GM12865 (cell line): ENCODE measurements at places on chromosomes 12 and 14.
A peak's percentile ranks its signal among the peaks of the same experiment; 100 is the strongest.

DNA sequence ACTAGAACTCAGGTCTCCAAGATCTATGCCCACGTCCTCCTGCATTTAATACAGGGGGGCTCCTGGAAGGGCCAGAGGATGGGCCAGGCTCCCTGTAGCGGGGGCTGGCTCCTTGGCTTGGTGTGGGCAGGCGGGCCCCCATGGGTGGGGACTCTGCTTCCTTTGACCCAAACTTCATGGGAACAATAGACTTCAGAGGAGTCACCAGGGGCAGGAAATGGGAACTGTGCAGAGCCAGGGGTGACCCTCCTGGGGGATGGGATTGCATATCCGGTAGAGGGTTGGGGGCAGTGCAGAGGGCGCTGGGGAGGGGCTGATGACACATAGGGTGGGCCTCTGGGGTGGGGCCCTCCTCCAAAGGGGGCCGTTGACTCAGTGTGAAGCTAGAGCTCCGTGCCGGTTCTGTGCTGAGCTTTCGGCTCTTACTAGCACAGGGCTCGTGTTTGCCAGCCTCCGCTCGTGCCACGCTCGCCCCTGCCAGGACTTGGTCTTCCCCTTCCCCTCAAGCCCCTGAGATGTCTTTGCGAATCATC lies 4.6 kb downstream of the TEAD4 start:
- DNase-seq: no peak

GRCh38 chr12:113826805-113827538 lies 139.2 kb downstream of the RBM19 start:
- no peak for DNase-seq

DNA sequence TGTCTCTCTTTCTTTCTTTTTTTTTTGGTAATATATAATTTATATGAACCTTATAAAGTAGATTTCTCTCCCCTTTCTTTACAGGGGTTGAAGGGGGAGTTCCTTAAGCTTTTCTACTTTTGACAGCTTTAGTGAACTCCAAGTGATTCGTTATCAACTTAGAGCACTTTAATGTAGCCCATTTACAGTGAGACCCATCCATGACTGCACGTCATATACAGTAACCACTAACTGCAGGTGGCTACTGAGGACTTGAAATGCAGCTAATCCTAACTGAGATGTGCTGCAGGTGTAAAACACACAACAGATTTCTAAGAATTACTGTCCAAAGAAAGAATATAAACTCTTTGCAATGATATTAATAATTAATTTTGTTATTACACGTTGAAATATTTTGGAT lies 582 bp downstream of the LRRIQ1 start:
- DNase-seq: no peak

DNA sequence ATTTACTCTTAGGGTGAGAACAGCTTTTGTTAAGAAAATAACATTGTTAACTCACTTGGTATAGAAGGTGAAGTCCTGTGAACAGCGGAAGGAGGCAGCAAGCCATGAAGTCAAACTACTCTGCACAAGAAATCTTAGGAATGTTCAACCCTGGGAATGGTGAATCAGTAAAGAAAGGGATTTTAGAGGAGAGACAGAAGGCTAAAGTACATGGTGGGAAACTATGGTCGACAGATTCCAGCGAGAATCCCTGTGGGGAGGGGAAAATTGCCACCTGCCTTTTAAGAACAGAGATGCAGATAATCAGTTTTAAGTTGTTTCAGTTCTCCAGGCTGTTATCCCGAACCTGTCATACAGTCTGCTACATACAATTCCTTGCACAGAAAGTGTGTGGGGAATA lies 63.2 kb upstream of the PTPRR start:
- DNase-seq: no peak

DNA sequence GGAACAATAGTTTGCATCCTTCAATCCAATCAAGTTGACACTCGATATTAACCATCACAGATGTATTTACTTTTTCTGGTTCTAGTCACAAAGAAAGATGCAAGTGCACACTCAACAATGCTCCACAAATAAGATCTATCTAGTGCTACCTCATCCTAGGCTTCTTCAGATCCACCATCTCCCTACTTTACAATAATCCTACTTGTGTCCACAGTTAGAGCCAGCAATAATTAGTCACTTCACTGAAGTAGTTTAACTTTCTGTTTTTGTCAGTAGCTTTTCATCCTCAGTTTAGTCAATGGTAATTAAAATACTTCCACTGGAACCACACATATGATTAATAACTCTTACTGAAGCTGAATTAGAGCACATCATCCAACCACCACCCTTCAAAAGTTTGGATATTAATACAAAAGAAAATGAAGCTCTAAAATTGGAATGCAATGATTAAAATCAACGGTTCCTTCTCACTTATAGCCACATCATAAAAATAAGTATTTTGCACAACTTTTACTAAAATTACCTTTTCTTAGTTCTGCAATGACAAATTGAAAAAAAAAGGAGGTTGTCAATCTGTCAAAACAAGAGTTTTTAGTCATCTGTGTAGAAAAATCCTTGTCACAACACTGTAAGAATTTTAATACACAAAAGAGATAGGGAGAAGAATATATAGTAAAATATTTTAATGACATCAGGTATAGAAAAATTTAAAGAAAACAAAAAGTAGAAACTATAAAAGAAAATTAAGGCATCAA lies 28.2 kb upstream of the SNRPF start:
- DNase-seq: no peak

DNA sequence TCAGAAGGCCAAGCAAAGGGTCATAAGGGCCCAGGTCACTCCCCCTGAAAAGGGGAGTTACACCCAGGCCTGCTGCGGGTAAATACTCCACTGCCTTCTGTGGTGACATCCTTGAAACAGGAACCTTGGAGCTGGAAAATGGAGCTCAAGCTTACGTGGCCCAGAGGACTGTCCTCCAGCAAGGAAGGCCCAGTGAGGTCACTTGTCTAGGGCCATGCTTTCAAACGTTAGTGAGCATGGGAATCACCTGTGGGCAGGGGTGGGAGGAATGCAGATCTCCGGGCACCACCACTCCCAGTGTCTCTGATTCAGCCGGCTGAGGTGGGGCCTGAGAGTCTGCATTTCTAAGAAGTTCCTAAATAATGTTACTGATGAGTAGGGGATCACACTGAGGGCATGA lies 140.5 kb upstream of the CCND2 start:
- DNase-seq: no peak

DNA sequence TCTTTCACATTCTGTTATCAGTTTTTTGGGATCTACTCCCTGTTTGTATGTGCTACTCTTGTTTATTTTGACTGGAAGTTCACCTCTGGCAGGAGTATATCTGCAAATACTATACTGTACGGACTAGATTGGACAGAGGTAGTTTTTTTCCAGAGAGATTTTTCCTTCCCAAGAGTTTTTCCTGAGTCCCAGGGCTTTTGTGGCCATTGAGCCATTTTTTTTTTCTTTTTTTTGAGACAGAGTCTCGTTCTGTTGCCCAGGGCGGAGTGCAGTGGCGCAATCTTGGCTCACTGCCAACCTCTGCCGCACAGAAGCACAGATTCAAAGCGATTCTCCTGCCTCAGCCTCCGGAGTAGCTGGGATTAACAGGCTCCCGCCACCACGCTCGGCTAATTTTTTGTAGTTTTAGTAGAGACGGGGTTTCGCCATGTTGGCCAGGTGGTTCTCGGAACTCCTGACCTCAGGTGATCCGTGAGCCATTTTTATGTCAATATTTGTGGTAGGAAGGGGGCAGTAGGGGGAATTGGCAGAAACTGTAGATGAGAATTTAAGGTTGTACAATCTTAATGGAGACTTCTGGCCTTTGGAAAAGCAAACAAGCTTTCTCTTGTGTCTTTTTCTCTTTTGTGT lies 19.4 kb downstream of the KTN1 start:
- DNase-seq: no peak

- DNase-seq: no peak
Measured at GRCh38 chr14:51118993-51119392, 24.1 kb upstream of the TRIM9 start.

DNA sequence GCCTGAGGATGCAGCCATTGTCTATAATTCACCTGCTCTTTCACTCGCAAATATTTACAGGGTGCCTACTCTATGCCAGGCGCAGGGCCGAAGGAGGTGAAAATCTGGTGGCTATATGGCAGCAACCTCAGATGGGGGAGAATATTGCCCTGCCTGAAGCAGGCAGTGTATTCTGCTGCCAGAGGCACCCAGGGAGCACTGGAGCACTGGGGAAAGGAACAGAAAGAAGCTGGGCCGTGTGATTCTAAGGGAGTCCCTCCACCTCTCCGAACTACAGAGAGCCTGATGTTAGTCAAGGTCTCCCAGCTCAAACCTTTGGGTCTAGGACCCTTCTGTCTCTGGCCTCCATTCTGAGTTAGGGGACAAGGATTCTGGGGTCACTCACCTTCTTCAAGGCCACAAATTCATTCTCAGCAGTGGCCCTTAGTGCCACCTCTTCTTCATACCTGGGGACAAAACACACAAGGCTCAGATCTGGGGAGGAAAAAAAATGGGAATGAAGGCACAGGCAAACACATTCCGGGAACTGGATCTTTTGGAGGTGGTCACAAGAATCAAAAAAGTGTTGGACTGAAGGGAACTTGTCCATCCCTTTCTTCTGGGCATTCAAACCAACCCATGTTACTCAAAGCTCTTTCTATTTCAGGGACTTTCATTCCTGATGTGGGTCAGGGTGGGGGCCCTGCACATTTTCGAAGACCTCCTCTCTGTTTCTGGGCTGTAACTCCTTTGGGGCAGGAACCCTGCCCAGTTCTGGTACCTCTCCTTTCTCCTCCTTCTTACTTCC lies 19.3 kb upstream of the KRT86 start:
- no peak for DNase-seq

DNA sequence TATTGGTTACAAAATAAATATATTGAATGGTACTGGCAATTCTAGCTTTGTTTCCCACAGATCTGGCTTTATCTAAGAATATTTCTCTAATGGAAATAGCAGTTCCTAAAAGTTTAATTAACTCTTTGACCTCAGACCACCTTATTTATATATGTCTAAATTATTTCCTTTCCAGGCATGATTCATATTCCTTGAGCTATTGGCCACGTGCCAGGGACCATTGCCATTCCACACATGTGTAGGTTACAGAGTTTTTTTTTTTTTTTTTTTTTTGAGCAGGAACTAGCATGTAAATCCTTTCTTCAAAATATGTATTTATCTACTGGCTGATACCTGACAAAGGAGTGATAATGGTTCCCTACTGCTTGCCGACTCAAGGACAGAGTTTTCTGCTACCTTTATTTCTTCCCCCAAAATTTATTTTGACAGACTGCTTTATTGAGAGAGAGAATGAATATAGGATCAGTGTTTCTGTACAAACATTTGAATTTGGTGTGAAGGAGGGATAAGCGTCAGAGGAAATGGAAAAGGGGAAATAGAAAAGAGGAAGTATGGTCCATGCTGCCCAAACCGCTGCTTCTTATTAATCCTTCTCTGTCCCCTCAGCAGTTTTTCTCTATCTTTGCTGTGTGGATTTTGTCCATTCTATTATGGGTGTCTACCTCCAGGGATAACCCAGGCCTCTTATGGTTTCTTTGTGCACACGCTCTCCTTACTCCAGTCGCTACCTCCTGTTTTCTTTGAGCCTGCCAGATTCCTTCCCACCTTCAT lies 36.4 kb downstream of the PDE3A start:
- DNase-seq: no peak

- DNase-seq: no peak
Measured at GRCh38 chr12:65082406-65082805, 38.7 kb downstream of the WIF1 start.

DNA sequence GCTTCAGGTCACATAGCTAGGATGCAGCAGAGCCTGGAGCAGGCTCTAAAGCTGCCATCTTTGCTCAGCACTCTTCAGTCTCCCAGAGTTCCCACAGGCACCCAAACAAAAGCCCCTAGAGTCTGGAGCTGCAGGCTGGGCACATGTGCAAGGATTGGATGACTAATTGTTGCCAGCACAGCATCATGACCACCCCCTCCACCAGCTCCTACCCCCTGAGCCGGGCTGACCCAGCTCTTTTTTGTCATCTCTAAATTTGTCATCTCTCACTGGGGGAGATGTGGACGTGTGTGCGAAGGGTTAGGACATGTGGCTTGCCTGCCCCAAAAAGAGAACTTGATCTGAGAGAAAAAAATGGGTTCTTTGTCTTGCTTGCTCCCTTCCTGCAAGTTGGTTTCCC lies 4.3 kb upstream of the MMP19 start:
- no peak for DNase-seq

DNA sequence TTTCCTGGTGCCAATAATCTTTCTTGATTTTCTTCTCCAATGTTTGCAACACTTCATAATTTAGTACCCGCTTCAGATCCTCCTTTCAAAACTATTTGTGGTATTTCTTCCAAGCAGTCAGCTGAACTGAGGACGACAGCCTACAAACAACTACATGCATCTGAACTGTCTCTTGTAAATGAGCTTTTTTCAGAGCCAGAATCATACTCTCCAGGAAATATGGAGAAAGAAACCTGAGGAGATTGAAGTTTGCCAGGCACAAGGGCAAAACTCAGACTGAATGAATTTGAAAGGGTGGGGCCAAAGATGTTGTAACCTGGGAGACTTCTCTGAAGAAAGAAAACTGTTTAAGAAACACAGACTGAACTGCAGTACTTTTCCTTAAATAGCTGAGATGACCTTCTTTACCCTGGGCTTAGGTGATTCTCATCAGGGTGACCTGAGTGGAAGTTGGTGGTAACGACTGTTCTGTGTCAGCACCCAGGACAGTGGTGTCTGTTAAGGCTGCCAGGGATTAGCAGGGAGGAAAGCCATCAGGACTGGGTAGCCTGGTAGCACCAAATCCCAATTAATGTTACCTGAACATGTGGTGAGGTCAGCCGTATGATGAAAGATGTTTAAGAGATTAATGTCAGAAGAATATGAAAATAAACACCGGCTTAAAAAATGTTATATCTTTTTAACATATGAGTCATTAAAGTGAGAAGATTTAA lies 95.0 kb downstream of the TGFB3 start:
- no peak for DNase-seq

- peak; percentile 64 for DNase-seq
Measured at GRCh38 chr14:76964695-76965094, 63.8 kb downstream of the IRF2BPL start.

DNA sequence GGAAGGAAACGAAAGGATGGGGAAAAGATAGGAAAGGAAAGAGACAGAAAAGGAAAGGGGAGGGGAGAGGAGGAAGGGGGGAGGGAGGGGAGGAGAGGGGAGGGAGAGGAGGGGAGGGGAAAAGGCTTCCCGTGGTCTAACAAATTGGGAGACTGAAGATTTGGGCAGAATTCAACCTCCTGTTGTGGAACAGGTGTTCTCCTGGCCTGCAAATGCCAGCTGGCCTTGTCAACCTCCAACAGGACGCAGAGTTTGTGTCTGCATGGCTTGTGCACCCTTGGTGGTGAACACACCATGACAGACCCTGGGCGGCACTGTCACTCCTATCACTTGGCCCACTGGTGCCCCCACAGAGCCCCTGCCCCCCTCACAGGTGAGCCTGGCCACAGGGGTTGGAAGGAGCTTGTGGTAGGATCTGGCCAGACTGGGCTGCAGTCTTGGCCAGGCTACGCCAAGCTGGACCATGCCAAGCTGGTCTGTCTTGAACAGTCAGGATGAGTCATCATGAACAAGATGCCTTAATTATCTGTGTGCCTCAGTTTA lies 321.6 kb downstream of the BCL11B start:
- DNase-seq: no peak

GRCh38 chr14:105317546-105317945 lies 3.0 kb downstream of the PACS2 start:
- DNase-seq: no peak
